Sciatic nerve (tissue), 2 donors: ENCODE measurements at places on chromosomes 16 and 17. TPM values are rescaled to one million over a fixed set of nuclear protein-coding genes. Genes with fewer than 3 reads are reported as not detected.

GRCh38 chr16:59684911-59685310, 950.8 kb upstream of the GOT2 start:
- DNase-seq = no peak

DNA sequence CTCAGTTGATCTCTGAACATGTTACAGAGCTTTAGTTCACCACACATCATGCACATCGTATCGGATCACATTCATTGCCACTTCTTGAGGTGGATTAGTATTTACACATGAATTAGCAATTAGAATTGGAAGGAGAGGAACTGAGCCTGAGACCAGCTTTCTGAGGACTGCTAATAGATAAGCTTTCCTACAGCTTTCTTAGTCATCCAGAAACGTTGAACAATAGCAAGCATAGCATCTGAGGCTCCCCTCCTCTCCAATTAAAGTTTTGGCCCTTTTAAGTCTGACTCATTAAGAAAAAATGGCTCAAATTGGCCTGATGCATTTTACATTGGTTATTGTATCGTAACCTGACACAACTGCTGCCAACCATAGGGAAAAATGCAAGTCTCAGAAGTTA, 1130.4 kb downstream of the CDH8 start:
- no peak for DNase-seq

GRCh38 chr17:38632334-38632733, 26.6 kb upstream of the SRCIN1 start:
- no peak for DNase-seq

The TBKBP1 gene
- 19.9 TPM for total RNA-seq

DNA sequence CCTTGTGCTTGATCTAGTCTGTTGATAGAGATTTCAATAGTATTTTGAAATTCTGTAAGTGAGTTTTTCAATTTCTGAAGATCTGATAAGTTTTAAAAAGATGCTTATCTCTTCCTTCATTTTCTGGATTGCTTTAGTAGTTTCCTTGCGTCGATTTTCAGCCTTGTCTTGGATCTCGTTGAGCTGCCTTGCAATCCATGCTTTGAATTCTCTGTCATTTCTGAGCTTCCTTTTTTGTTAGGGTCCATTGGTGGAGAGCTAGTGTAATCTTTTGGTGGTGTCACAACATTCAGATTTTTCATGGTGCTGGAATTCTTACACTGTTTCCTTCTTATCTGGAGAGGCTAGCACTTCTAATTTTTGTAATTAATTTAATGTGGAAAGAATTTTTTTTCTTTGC, 61.1 kb downstream of the SLFN11 start:
- DNase-seq = no peak
